ENCODE measurements at places on chromosomes 11 and 22.

DNA sequence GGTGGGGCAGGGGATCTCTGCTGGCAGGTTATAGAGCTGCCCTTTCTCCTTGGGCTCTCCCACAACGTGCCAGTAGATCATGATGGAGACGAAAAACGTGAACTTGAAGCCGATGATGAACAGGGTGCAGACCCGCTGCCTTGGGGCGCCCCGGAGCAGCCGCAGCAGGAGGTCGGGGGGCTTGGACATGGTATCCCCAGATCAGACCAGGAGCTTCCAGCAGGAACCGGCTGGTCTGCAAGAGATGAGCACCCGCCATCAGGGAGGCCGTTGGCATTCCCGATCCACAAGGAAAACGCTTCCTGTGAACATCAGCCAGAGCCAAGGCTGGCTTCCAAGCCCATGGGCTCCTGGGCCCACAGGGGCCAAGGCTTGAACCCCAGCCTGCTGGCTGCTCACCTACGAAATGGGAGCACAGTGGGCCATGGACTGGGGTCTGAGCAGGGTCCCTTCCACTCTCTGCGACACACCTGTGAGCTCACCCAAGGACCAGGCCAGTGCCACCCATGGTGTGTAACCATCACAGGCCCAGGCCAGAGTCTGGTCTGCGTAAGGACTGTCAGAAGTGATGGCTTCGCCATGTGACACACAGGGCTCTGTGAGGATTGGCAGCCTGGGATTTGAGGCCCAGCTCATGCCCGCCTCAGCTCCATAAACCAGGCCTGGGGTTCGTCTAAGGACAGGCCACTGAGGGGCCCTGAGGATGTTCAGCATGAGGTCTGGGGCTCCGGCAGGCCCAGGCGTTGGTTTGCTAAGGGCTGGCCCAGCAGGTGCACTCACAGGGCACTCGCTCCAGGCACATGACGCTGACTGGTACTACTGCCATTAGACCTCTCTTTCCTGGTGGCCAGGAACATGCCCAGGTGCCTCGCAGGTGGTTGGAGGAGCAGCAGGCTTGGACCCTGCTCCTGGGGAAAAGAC, 26.6 kb downstream of the A4GALT start:
- no peak for DNase-seq

GRCh38 chr22:17035246-17035645, 27.2 kb upstream of the GAB4 start:
- no peak for DNase-seq

GRCh38 chr11:70389201-70389600, 9.1 kb upstream of the CTTN start:
- DNase-seq, result no peak

- DNase-seq, result peak; percentile 64
Measured at GRCh38 chr11:112321501-112322172, 61.0 kb upstream of the PLET1 start.

DNA sequence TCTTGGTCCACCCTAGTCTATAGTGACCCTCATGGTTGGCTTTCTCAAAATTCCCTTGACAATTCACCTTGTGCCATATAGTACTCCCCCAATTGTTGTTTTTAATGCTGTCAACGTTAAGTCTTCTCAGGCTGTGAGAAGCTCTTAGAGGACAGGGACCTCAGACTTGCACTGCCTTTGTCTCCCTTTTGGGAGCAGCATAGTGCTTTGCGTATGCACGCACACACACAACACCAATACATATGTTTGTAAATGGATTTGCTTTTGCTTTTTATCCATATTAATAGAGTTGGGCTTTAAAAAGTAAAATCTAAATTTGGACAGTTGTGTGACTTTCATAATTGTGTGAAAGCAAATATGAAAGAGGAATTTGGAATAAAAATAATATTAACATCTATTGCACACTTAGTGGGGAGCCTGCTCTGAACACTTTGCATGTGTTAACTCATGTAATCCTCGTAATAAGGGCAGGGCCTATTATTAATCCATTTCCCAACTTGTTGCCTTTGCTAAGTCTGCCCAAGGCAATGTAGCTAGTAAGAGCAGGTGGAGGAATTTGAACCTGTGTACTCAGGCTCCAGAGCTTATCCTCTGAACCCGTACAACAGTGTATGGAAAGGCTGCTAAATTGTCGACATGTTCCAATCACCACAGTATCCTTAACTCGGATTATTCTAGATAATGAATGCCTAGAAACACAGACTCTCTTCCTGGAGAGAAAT, 257.7 kb upstream of the NARS2 start:
- no peak for DNase-seq

DNA sequence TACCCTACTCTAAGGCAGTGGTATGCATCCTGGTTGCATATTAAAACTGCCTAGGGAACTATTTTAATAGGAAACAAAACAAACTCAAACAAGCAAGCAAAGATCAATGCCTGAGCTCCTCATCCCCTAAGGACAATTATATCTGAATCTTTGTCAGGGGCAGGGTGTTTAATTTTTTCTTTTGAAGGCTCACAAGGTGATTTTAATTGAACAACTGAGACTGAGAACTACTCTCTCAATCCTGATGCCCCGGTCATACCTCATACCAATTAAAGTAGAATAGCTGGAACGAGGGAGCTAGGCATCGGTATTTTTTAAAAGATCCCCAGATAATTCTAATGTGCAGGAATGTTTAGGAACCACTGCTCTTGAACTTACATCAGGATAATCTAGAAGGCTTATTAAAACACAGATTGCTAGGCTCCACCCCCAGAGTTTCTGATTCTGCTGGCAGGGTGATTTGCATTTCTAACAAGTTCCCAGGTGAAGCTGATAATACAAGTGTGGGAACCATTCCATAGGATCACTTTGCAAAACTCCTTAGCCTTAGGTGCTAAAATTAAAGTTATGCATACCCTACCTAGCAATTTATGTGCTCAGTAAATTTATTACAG, 416.5 kb downstream of the GUCY1A2 start:
- no peak for DNase-seq

DNA sequence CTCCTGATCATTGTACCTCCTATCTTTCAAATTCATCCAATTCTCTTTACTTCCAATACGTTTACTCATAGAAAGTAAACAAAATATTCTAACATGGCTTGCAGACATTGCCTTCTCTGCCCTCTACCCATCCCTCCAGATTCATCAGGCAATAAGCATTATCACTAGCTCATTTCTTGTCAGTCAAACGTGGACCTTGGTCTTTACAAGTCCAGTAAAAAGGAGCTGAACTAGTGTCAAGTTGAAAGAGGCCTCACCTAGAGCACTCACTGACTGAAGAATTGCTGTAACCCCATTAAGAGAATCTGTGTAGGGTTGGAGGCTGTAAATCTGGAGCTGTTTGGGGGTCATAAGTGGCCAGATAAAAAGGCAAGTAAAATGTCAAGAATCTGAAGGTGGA, 435.0 kb upstream of the CCDC179 start:
- no peak for DNase-seq

- no peak for DNase-seq
Measured at GRCh38 chr22:44686873-44687600, 15.0 kb upstream of the PRR5 start.

DNA sequence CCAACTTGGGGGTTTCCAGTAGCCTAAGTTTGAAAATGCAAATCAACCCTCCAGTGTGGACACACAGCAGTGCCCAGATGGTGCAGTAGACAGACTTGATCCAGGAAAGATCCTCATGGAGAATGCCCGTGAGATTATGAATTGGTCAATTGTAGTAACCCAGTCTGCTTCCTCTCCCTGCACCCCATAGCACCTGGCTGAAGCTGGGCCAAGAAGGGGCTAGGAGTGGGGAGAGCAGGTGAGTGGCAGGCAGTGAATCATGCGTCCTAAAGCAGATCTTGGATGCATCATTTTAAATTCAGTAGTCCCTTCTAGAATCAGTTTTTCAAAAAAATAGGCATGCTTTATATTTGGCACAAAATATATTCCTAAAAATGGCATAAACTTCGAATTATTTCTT, 52.2 kb downstream of the CYB5R2 start:
- DNase-seq, result no peak

DNA sequence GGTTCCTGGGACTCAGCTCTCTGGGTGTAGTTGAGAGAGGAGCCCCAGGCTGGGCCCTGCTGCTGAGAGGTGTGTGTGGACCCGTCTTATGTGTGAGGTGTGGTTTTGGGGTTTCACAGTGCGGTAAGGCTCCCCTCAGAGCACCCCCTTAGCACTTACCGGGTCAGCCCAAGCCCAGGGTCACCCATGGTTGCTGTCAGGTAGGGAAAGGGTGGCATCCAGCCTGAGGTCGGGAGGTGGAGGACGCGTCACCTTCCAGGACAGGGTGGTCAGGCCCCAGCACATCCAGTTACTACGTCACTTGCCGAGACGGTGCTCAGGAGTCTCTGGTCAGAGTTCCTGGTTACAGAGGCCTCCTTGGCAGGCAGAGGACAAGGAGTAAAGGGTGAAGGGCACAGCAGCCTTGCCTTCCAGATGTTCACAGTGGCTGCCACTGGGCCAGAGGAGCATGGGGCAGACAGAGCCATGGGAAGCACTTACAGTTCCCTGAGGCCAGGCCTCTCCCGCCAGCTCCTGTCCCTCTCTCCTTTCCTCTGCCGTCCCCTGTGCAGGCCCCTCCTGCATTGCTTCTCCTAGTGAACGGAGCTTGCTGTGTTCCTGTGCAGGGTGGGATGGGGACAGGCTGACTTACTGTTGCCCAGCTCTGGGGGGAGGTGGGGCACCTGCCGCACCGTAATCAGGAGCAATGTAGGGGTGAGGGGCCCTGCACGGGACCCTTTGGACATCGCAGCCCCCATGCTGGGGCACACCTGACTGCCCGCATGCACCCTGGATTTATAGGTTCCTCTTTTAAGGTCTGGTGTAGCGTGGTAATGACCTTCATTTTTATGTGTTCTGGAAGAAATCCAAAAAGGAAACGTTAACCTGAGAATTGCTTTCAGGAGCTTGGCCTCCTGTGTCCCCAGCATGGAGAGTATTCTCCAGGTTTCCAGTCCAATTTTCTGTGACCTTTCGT, 285.9 kb downstream of the TBC1D22A start:
- DNase-seq, result no peak

GRCh38 chr11:35064114-35064800, 74.7 kb upstream of the CD44 start:
- DNase-seq, result peak; percentile 75

GRCh38 chr22:33875316-33875715, 45.0 kb downstream of the LARGE1 start:
- no peak for DNase-seq

GRCh38 chr11:7060868-7061267, 27.9 kb upstream of the RBMXL2 start:
- peak; percentile 58 for DNase-seq

Data from AG09309 (cell line).